MV-4-11 (cell line): ENCODE measurements at places on chromosomes 4 and X.

DNA sequence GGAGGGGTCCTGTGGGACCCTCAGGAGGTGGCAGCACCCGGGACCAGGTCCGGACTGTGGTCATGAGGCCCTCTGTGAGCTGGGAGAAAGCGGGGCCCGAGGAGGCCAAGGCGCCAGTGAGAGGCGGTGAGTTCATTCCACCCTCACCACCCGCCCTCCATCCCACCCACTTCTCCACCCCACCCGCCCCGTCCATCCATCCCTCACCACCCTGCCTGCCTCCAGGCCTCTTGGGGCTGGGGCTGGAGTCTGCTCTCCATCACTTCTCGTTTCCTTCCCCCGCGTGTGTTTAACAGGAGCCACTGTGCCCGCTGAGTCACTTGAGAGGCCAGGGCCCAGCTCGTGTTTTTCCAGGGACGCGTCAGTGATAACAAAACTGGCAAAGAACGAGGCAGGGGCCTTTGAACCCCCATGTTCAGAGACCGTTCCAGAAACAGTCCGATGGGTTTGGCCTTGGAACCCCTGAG, 6.2 kb downstream of the SH3TC1 start:
- peak; percentile 60 for DNase-seq

GRCh38 chrX:66232296-66232695, 68.2 kb downstream of the HEPH start:
- DNase-seq: no peak

DNA sequence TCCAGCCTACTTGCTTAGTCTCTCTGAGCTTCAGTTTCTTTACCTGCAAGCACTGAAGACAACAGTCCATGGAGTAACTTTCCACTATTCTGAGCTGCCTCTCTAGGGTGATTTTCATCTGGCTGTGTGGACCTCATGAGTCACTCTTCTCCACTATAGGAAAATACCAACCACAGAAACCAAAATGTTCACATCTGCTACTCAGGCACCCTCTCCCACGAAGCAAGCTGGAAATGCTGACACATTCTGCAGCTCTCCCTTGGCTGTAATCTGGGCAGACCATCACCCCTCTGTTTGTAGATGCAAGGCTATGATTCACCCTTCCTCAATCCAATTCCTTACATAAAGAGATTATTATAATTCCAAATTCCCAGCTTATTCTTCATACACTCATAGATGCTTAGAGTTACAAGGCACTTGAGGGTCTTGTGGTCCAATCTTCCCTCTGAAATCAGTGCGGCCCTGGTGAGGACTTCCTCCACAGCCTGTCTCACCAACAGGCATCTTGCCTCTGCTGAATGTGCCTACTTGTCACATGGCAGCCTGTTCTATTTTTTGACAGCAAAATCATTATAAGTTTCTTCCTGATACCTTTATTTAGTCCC, 97.0 kb upstream of the LNX1 start:
- peak; percentile 93 for DNase-seq

DNA sequence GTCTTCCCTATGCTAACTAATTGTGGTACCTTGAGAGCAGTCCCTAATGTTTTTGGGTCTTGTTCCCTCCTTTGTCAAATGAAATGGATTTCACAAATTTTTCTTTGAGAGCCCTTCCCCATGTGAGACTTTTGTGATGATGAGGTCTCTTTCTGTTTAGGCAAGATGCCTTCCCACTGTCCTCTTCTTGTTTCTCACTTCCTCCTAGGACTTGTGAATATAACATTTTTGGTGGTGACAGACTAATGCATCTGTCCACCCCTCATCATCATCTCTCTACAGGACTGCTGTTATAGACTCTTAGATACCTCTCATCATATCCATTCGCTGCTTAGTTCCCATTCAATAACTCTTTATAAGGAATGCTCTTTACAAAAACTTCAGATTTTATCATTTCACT, 8.7 kb upstream of the ANK2 start:
- DNase-seq: peak; percentile 22

DNA sequence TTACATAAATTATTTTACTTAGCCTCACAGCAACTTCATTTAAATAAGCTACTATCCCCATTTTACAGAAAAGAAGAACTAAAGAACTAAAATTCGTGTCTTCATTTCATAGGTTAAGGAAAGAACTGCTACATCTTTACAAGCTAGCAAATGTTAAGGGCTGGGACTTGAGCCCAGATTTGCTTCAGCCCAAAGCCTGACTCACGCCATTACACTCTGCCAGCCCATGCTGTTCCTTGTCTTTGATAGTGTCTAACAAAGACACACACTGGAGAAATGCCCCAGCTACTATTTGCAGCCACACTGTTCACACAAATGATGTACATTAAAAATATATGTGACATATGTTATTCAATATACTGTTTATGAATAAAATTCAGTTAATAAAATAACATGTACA, 29.0 kb upstream of the ERVMER34-1 start:
- no peak for DNase-seq

DNA sequence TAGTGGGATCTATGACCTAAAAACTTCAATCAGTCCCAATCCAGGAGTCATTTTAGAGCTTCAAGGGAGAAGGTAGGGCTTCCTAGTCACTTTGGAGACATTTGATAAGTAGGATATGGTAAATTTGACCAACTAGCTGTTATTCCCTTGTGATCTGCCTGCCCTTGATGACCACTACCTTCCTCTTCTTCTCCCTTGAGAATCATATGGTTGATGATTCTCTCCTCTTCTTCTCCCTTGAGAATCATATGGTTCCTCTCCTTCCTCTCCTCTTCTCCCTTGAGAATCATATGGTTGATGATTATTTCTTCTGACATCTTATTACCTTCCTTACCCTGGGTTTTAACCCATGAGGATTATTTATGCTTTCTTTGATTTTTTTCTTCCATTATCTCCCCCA, 482.6 kb upstream of the TENM3 start:
- DNase-seq: no peak

- DNase-seq: peak; percentile 78
Measured at GRCh38 chr4:67558493-67558892, at the start of gene STAP1. Gene STAP1, plus strand, starts transcription at chr4:67558727. Its CDS starts 83 bp downstream, at chr4:67558810.

DNA sequence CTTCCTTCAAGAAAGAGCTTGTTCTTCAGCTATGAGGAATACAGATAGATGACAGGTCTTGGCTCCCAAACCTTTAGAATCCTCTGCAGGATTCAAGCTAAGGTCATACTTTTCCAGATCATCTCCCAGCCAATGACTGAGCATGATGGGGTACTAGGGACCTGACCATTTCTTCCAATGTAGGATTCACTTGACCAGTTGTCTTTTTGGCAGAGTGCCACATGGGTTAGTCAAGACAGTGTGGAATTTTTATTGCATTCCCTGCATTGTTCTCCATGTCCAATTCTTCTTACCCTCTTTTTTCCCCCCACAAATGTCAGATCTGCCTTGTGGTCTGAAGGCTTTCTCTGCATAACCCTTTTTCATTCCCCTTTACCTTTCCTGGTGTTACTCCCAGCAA, 99.5 kb downstream of the CCSER1 start:
- DNase-seq: no peak

- no peak for DNase-seq
Measured at GRCh38 chr4:3747581-3747904, 18.6 kb upstream of the ADRA2C start.

- no peak for DNase-seq
Measured at GRCh38 chrX:46034868-46035267, 510.4 kb downstream of the ZNF674 start.

DNA sequence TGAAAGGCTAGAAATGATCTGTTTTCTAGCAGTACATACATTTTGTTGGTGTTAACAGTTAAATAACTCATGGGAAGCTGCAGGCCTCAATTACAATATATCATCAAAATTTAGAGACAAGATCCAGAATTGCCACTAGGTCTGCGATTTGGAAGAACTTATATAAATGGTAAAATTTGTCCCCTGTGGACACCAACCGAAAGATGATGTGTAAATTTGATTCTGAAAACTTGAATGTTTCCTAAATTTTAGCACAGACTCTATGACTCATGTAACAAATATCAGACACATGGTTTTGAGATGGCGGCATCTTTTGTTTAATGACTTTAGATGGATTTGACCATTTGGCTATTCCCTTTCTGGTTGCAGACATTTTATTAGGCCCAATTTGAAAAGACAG, 6.0 kb upstream of the HPGDS start:
- no peak for DNase-seq

GRCh38 chrX:34404386-34405070, 252.6 kb downstream of the TMEM47 start:
- DNase-seq: no peak

GRCh38 chr4:42523066-42523718, 125.9 kb downstream of the SHISA3 start:
- DNase-seq: no peak

DNA sequence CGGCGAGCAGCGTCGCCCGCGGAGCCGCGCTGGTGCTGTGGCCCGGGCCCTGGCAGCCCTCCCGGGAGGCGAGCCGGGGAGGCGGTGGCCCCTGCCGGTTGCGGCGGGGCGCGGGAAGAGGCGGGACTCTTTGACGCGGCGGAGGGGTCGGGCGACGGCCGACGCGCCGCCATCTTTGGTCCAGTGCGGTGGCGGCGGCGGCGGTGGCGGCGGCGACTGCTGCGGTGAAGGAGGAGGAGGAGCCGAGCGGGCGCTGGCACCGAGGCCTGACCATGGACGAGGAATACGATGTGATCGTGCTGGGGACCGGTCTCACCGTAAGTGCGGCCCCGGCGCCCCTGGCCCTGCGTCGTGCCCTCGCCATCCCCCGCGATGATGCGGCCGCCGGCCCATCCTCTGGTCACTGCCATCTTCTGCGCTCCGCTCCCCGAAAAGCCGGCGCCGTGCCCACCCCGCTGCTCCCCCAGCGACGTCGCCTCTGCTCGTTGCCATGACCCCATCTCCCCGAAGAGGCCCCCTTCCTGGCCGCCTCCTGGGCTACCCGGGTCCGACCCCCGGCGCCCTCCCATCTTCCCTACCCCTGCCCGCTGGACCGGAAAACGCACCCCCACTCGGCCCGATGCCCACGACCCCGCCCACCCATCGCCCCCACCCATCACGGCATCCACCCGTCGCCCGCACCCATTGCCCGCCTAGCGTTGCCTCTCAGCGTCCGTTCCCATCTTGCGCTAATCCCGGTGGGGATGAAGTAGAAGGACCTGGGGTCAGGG, at the start of gene GDI1:
Gene GDI1 (plus strand): TSS at position 172 of the 770 bp plus-strand sequence. CDS start 101 bp downstream, at position 273.
- DNase-seq: no peak

GRCh38 chr4:165461159-165461821, 82.5 kb downstream of the CPE start:
- DNase-seq: no peak

DNA sequence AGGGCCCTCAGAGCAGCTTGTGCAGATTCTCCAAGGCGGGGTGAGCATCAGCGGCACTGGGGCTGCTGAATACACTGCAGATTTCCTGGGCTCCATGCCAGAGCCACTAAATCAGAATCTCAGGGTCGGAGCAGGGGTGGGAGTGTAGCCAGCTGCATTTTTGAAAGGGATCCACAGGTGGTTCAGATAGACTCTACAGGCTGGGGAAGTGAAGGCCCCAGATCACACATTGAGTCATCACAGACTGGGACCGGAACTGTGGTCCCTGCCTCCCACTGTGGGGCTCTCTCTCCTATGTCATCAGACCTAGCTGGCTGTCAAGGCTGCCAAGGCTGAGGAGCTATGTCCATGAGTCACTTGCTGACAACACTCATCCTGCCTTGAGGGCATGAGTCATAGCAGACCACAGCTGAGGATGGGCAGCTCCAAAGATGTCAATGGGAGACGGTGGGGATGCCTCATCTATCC, 162.3 kb upstream of the MAMLD1 start:
- DNase-seq: peak; percentile 94

DNA sequence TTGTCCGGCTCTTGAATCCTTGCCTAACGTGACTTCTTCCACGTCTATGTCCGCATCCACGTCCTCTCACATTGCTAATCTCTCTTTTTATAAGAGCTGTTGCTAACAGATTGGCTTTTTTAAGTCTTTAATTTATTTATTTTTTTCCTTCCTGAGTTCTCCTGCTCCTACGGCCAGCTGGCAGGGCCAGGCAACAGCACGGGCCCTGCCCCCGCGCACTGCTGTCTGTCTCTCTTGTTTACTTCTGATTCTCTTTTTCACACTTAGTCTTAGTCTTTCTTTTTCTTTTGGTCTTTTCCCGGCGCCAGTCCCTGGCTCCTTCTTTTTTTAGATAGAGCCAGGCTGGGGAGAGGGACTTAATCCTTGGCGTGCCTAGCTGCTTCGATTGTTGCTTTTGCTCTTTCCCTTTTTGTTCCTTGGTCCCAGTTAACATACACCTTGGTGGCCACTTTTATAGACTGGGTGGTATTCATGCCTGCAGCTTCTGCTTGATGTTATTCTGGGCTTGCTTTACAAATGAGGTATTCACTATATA, 53.2 kb upstream of the RBMX start:
- no peak for DNase-seq
